Activated CD8-positive, alpha-beta memory T cell treated with anti-CD3 and anti-CD28 coated beads for 24 hours (primary cell): ENCODE measurements at places on chromosomes 13 and 19.

- DNase-seq = no peak
Observed at GRCh38 chr13:57857945-57858344, 226.4 kb downstream of the PCDH17 start.

- no peak for DNase-seq
Observed at GRCh38 chr13:30708541-30708940, 26.8 kb upstream of the ALOX5AP start.

GRCh38 chr13:21846605-21847004 is 175.7 kb downstream of the FGF9 start:
- DNase-seq = no peak

DNA sequence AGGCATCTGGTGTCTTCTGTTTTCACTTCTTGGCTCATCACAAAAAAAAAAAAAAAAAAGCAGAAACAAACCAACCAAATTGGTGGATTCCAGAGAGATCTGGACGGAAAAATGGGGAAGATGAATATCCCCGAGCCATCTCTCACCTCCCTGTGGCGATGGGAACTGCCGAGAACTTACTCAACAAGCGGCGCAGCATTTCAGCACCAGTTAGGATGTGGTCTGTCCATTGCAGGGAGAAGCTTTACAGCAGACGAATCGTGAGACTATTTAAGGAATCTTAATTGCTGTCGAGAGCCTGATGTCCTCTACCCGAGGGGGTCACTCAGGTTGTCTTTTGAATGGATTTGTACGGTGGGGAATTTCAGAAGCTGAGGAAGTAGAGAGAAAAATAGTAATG is 17.3 kb upstream of the KDM4B start:
- no peak for DNase-seq

- no peak for DNase-seq
Observed at GRCh38 chr19:41535029-41535622, 40.8 kb upstream of the CEACAM21 start.

GRCh38 chr19:15340086-15340485 is 7.7 kb upstream of the BRD4 start:
- no peak for DNase-seq

DNA sequence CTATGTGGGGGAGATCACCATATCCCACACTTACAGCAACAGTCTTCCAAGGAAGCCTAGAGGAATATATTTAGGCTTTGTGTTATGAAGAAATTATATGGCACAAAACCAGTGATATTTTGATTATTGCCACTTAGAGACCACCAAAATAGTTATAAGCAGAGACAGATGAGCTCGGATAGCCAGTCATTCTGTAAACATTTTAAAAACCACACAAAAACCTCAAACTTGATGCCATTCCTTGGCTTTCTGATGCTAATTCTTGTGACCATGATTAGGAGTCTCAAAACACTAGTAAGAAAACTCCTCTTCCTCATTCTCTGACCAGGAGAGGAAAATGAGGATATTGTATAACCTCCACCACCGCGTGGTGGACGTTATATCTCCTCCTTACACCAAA is 496.4 kb downstream of the FOXO1 start:
- DNase-seq = no peak

DNA sequence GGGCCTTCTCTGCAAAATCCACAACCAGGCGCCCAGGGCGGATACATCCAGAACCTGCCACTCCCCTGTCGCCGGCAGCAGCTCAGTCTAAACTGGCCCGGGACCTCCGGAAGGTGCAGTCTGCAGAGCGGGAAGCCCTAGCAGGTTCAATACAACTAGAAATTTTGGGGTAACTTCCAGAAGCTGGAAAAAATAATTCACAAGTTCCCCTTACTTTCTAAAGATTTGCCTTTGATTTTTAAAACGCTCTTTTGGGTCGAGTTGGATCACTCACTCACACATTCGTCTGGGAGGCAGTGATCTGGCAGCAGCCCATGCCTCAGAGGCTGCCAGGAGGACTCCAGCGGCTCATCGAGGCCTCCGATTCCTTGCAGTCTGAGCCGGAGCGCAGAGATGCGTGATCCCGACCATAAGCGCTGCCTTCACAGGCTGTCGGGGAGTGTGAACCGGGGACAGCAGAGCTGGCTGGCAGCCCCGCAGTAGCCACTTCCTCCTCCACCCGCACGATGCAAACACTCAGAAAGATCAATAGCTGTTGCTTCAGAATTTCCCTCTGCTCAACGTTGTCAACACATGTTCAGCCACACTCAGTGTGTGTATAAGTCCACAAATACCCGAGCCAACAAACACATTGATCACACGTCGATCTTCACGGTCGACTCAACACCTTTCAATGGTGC is 35.6 kb upstream of the ZNF507 start:
- peak; percentile 28 for DNase-seq
